Bone marrow (tissue), 2 donors: ENCODE measurements at places on chromosomes 16 and 17.

- DNase-seq: no peak
These were observed 998 bp upstream of the SRSF1 start for GRCh38 chr17:58007781-58008706.

DNA sequence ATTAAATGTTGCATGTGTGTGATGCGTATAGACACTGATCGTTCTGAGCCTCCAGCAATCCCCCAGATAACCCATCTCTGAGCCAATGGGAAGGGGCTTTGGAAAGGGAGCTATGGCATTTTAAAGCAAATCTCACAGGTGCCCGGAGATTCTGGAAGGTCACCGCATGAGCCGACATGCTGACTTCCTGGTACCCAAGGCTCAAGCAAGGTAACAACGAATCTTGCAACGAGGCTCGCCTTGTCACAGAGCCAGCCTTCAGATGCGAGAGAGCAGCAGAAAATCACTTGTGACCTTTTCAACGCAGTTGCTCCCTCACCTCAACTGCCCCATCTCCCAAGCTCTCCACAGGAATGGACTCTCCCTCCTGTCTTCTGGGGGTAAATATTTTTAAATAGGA lies 154.8 kb upstream of the CDH5 start:
- DNase-seq: no peak

- peak; percentile 67 for DNase-seq
These were observed 6.1 kb downstream of the GJD3 start for GRCh38 chr17:40358323-40359038.

DNA sequence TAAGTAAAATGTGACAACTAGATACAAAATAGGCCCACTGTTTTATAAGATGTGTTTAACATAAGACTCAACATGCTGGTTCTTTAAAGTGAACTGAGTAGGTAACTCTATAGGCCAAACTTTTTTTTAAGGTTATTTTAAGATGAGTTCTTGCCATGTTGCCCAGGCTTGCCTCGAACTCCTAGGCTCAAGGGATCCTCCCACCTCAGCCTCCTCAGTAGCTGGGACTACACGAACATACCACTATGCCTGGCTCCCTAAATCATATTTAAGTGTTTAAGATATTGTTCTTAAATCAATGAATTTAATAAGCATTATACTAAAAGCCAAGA lies 69.9 kb downstream of the USP32 start:
- no peak for DNase-seq
